Choroid plexus epithelial cell (primary cell): ENCODE measurements at places on chromosomes 4 and X.
A peak's percentile ranks its signal among the peaks of the same experiment; 100 is the strongest.

- DNase-seq: no peak
Observed at GRCh38 chr4:79217025-79217424, 108.8 kb downstream of the NAA11 start.

- DNase-seq: peak; percentile 23
Observed at GRCh38 chrX:16603822-16604221, 46.1 kb upstream of the S100G start.

DNA sequence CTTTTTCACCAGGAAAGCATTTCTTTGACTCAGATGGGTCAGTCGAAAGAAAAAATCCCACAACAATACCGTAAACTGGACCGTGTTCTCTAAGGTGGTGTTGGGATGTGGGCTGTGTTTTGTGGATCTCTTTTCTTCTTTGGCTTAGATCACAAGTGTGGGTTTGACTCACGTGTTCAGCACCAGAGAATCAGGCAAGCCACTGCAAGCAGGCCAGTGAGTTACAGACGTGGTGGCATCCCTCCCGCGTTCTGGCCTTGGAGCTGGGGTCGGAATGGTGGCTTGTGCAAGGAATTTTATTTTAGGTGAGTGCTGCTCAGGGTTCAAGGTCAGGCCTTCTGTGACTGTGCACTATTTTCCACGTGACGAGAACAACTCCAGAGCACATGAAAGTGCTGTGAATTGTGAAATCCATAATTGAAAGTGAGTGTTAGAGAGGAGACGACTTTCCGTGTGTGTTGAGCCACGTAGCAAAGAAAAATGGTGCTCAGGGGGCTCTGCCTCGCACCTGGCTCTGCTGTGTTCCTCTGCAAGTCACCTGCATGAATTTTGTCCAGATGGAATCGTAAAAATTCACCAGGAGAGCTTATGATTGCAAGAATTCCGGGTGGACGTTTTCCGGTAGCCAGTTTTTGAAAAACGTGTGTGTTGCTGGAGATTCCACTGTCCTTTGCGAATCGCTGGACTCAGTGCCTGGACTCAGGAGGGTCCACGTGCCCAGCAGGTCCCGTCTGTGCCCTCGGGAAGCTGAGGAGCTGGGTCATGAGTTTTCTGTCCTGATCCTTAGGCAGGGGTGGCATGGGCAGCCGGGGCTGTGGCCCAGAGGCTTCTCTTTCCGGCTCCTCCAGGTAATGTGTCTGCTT is 33.6 kb upstream of the HGFAC start:
- no peak for DNase-seq

DNA sequence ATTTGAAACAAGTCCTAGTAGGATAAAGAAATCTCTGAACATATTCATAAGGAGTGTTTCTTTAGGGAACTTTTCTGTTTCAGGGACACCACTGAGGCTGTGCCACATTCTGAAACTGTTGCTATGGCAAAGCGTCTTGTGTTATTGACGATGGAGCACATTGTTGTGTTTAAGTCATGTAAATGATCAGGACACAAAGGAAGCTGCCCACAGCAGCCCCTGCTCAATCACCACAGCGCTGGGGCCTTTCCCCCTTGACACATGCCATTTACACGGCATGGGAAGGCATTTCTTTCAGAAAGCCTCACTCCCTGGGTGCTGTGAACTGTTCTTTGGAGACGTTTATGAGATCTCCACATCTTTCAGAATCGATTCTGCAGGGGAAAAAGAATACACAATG is 39.8 kb upstream of the MID1 start:
- DNase-seq: no peak

GRCh38 chr4:146381263-146381872 is 140.4 kb downstream of the SLC10A7 start:
- DNase-seq: no peak

- no peak for DNase-seq
Observed at GRCh38 chrX:11407331-11408108, 114.3 kb downstream of the AMELX start.

- DNase-seq: no peak
Observed at GRCh38 chr4:152309418-152309817, 226.5 kb downstream of the FBXW7 start.

- peak; percentile 81 for DNase-seq
Observed at GRCh38 chr4:147787204-147787603, 55.3 kb downstream of the ARHGAP10 start.

DNA sequence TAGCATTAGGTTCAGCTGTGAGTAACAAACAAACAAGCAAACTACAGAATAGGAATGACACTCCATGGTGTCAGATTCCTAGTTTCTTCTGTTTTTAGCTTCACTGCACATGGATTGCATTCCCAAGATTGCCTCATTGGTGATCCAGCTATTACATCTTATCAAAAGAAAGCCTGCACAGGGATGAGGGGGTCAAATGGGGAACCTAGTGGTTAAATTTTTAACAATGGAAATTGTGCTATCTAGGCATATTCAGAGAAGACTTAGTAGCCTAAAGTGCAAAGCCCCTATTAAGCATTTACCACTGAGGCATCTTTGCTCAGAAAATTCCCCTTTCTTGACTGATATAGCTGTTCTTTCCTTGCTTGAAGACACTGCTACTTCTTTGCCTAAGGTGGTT is 3.9 kb upstream of the TTC29 start:
- DNase-seq: no peak

GRCh38 chr4:52102587-52102986 is 51.5 kb downstream of the SPATA18 start:
- DNase-seq: no peak

DNA sequence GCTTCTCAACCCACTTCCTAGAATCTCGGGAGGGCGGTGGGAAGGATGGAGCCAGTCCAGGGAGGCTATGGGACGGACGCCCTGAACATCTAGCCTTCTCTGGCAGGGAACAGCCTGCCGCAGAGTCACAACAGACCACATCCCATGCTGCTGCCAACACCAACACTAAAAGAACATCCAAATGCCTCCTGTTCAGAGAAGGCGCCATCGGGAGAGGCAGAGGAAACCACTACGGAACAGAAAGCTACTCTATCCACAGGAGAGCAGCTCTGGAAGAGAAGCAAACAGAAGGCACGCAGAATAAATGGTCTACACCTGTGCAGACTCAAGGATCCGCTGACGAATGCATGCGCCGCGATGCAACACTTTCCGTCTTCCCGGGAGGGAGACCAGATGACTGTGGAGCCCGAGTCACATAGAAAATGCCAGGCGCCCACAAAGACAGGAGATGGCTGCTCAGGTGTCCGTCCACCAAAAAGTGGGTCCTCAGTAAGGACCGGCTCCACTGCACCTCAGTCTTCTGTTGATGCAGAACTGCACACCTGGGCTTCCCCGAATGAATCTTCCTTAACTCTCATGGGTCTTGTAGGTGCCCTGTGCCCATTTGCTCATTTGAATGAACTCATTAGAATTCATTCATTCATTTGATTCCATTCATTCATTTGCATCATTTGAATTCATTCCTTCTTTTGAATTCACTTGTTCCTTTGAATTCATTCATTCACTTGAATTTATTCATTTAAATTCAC is 217.5 kb downstream of the DHRSX start:
- no peak for DNase-seq

- peak; percentile 66 for DNase-seq
Observed at GRCh38 chrX:348461-349117, 30.0 kb upstream of the GTPBP6 start.

DNA sequence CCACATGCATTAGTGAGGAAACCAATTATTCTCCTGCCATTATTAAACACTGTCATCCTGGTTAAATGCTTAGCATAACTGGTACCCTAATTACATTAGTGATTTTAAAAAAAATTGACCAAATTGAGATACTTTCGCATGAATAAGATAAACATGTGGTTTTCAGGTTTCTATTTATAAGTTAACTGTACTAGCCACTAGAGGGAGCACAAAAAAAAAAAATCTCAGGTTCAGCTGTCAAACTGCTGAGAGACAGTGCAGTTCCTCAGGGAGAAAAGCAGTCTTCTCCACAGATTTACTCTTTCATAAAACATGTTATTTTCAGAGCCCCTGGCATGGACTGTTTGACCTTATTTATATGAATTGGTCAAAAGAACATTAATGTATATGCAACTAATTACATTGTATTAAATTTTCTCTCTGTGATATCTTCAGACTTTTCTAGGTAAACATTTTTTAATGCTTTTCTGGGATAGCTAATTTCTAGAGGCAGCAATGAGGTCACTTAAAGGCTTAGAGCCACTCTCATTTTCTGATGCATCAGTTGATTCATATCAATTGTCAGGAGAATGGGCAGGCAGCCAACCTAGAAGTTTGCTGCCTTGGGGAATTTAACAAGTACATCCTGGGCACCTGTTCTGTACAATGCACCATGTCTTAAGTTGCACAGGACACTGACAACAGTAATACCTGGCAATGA is 167.5 kb downstream of the CDS1 start:
- DNase-seq: peak; percentile 80

- DNase-seq: peak; percentile 35
Observed at GRCh38 chr4:20840648-20841190, 140.5 kb downstream of the PACRGL start.

DNA sequence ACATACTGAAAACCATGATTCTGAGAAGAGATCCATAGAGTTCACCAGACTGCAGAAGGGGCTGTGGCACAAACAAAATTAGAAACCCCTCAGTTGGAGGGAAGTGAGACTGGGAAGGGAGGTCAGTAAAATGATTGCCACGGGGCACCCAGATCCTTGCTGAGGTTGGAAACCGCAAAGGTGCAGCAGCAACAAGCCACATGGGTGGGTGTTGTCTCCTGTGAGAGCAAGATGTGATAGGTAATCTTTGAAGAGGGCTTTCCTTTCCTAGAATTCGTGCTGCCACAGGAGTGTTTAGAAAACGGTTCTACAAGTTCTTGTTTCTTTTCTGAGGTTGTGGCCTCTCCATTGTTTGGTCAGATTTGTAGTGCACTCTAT is 85.5 kb downstream of the NFKB1 start:
- DNase-seq: no peak

DNA sequence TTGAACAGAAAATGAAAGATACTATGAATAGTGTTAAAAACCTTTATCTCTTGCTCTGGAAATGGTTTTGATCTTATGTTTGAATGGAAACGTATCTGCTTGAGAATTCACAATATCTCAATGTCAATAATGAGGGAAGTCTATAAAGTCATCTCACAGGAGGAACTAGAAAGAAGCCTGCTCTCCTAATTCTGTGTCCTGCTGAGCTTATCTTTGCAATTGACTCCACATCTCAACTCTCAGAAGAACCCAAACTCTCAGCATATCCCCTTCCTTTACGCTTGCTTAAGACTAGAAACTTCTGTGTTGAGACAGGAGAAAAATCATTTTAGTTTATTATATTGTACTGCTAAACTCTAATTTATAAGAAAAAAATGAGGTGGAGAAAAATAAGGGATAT is 8.3 kb upstream of the PF4V1 start:
- DNase-seq: peak; percentile 40

- DNase-seq: no peak
Observed at GRCh38 chr4:145019346-145019745, 78.7 kb downstream of the ANAPC10 start.

- DNase-seq: no peak
Observed at GRCh38 chr4:156583265-156583664, 388.3 kb downstream of the PDGFC start.

- no peak for DNase-seq
Observed at GRCh38 chr4:13877626-13878025, 250.1 kb upstream of the BOD1L1 start.

DNA sequence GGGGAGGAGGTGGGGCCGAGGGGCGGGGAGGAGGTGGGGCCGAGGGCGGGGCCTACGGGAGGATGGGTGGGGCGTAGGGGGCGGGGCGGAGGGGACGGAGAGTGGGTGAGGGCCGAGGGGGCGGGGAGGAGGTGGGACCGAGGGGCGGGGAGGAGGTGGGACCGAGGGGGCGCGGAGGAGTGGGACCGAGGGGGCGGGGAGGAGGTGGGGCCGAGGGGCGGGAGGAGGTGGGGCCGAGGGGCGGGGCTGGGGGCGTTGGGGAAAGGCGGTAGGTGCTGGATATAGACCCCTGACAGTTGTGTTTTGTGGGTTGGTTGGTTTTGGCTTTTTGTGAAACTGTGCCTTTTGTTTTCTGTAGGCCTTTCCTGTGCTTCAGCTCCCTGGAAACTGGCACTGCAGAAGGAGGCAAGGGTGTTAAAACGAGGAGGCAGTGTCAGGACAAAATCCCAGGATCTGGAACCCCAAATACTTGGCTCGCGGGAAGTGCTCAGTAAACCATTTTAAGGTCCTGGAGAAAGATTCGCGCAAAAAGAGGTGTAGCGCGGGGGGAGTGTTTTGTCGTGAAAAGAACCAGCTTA is 580 bp upstream of the MMGT1 start:
- DNase-seq: peak; percentile 80

- DNase-seq: no peak
Observed at GRCh38 chrX:148672517-148672916, 172.1 kb downstream of the AFF2 start.

GRCh38 chrX:119288890-119289393 is 52.9 kb downstream of the PGRMC1 start:
- no peak for DNase-seq

DNA sequence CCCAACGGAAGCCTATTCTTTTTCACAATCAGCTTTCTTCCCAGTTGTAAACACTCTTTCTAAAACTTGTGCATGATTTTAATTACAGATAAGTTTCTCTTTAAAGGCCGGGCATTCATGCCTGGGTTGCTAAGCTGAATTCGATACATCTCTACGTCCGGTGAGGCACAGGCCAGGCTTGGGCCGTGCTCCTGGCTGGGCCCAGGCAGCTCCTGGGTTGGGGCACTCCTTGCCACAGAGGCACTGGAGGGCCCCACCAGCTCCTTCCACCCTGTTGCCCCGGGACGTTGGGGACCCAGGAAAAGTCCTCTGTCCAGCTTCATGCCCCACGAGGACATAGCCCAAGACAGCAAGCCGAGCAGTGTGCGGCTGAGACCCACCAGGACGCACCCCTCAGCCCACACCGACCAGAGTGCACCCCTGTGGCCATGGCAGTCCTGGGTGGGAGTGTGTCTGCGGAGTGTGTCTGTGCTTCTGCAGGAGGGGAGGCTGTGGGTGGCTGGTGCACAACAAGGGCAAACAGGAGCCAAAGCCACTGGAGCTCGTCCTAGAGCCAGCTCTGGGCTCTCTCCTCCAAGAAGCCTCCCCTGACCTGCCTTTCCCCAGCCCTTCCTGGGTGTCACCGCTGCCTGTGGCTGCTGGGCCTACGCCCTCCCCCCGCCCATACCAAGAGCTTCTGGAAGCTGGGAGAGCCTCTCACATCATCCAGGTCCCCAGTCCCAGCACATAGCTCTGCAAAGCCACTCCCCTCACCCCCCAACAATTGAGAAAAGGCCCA is 128.0 kb upstream of the NKX1-1 start:
- DNase-seq: no peak

GRCh38 chrX:87900320-87900908 is 382.8 kb downstream of the KLHL4 start:
- no peak for DNase-seq

- no peak for DNase-seq
Observed at GRCh38 chr4:25753239-25753638, 97.6 kb downstream of the SLC34A2 start.

DNA sequence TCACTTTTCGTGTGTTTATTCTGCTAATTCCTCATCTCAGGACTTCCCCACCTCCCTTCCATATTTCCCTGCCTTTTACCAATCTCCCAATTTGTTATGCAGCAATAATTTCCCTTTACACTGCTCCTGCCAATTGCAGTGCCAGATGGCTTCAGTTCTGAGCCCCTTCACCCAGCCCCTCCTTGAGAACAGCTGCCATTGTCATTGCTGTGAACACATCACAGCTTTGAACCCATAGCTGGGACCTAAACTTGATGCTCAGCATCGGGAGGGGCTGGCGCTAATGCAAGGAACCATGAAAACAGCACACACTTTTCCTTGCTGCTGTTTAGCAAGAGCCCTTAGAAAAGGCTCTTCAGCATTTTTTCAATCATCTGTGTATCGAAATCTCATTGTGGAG is 104.9 kb downstream of the ALPK1 start:
- no peak for DNase-seq

- DNase-seq: peak; percentile 29
Observed at GRCh38 chr4:39526765-39527295, 409 bp downstream of the UGDH start.
